ENCODE measurements at places on chromosomes 2 and 18.

- no peak for DNase-seq
These were observed 2.8 kb upstream of the ASTL start for GRCh38 chr2:96140941-96141623.

- DNase-seq: no peak
These were observed 28.5 kb downstream of the HRH4 start for GRCh38 chr18:24488824-24489493.

- DNase-seq: no peak
These were observed 29.4 kb upstream of the EIF2AK3 start for GRCh38 chr2:88656690-88657089.

DNA sequence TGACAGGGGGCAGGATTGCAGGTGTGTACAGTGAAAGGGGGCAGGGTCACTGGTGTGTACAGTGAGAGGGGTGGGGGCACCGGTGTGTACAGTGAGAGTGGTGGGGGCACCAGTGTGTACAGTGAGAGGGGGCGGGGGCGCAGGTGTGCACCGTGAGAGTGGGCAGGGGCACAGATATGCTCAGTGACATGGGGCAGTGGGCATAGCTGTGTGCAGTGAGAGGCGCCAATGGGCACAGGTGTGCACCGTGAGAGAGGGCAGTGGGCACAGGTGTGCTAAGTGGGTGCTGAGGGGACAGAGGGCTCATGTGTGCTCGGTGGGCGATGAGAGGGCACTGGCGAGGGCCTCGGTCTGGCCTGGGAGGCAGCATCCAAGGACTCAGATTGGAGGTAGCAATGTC, 63.0 kb downstream of the GREB1 start:
- no peak for DNase-seq

DNA sequence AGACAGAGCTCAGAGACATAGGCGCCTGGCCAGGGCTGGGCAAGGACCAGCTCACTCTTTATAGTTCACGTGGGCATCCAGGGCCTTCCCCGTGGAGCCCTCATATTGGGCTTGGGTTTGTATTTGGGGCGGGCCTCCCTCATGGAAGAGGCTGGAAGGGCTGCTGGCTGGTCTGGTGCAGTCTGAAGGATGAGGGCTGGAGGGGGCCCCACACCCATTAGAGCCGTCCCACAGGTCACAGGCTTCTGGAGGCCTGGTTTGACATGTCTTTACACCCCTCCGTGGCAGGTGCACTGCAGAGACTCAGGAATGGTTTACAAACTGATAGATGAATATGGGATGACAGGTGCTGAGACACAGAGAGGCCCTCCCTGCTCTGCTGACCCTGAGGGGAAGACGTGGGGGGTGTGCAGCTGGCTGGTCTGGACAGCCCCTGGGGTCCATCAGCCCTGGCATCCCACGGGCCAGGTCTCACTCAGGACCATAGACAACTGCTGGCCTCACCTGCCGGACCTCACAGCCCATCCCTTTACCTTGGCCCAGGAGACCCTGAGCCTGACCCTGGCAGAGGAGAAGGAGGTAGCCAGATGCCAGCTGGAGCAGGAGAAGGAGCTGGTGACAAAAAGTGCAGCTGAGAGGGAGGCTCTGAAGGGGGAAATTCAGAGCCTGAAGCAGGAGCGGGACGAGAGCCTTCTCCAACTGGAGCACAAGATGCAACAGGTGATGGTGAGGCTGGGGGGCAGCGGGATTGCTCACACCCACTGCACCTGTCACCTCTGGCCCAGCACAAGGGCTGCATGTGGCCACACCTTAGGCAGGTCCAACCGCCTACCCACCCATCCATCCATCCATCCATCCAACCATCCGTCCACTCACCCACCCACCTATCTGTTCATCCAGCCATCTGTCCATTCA, 43.9 kb downstream of the CROCC2 start:
- no peak for DNase-seq

GRCh38 chr2:118255771-118256372, 167.6 kb downstream of the INSIG2 start:
- DNase-seq: no peak

DNA sequence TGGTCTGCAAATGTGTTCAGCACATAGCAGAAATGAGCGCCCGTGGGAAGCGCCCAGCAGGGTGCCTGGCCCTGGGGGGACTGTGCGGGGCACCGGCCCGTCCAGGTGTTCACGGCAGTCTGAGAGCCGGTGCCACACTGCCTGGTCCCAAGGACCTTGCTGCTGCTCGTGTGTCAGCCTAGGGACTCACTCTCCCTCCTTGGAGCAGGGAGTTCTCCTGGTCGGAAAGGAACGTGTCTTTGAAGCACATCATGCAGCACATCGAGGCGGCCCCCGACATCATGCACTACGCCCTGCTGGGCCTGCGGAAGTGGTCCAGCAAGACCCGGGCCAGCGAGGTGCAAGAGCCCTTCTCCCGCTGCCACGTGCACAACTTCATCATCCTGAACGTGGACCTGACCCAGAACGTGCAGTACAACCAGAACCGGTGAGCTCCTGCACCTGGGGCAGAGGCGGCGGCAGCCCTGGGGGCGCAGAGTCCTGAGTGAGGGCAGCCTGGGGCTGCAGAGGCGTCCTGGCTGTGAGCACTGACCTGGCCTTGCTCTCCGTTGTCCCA, 36.0 kb downstream of the NTSR2 start:
- DNase-seq: no peak

DNA sequence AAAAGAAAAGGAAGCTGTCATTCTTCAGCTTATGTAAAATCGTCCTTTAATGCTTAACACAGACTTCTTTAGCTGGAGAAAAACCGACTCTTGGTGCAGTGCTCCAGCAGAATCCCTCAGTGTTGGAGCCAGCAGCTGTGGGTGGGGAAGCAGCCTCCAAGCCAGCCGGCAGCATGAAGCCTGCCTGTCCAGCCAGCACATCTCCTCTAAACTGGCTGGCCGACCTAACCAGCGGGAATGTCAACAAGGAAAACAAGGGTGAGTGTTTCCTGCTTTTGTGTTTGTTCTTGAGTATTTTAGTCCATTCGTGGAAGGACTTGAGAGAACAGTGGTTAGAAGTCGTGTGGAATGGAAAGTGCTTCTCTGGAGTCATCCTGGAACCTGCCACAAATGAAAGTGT, 38.9 kb downstream of the KDM3A start:
- no peak for DNase-seq

GRCh38 chr18:6601241-6601640, 128.3 kb upstream of the ARHGAP28 start:
- no peak for DNase-seq

GRCh38 chr2:102636283-102636907, 17.0 kb downstream of the SLC9A2 start:
- no peak for DNase-seq

- no peak for DNase-seq
These were observed 302.9 kb downstream of the CMPK2 start for GRCh38 chr2:6562771-6563170.

GRCh38 chr2:96947949-96948833, 38.2 kb downstream of the FAM178B start:
- no peak for DNase-seq

DNA sequence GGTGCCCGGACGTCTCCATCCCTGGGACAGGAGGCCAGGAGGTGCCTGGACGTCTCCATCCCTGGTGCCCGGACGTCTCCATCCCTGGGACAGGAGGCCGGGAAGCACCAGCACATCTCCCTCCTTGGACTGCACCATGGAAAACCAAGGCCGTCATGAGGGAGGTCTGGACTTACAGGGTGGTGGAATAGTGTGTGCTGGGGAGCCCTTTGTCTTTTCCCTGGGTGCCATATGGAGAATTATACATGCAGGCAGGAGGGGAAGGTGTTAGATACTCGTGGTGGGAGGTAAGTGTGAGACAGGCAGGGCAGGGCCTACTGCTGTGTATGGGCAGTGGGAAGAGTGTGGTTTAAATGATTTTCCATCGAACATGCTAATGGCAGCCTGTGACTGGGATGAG, 52.9 kb downstream of the RTP5 start:
- DNase-seq: no peak

DNA sequence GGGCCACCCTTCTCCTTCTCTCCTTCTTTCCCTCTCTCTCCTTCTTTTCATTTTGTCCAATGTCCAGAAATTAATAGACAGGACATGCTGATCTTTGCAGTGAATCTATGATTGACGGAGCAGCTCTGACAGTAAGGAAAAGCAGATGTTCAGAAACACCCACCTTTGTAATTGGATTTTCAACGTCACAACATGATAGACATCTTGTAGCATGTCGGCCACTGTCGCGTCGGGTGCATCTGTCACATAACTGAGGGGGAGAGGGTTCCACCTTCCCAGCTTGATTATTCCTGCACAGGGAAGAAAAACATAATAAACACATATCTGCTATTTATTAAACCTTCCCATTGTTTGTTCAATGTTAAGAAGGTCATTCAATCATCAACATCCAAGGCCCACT, 76.2 kb downstream of the SATB2 start:
- no peak for DNase-seq

- no peak for DNase-seq
These were observed 97.9 kb upstream of the RND3 start for GRCh38 chr2:150585221-150585971.

DNA sequence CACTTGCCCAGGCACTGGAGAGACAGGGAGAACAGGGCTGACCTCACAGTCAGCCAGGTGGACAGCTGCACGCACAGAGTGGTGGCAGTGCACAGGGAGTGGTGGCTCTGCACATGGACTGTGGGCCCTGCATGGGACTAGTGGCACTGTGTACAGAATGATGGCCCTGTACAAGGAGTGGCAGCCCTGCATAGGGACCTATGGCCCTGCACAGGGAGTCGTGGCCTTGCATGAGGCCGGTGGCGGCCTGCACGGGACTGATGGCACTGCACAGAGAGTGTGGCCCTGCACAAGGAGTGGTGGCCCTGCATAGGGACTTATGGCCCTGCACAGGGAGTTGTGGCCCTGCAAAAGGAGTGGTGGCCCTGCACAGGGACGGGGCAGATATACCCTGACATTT, 19.1 kb upstream of the STEAP3 start:
- no peak for DNase-seq

- DNase-seq: no peak
These were observed 112.4 kb upstream of the RND3 start for GRCh38 chr2:150599889-150600288.

DNA sequence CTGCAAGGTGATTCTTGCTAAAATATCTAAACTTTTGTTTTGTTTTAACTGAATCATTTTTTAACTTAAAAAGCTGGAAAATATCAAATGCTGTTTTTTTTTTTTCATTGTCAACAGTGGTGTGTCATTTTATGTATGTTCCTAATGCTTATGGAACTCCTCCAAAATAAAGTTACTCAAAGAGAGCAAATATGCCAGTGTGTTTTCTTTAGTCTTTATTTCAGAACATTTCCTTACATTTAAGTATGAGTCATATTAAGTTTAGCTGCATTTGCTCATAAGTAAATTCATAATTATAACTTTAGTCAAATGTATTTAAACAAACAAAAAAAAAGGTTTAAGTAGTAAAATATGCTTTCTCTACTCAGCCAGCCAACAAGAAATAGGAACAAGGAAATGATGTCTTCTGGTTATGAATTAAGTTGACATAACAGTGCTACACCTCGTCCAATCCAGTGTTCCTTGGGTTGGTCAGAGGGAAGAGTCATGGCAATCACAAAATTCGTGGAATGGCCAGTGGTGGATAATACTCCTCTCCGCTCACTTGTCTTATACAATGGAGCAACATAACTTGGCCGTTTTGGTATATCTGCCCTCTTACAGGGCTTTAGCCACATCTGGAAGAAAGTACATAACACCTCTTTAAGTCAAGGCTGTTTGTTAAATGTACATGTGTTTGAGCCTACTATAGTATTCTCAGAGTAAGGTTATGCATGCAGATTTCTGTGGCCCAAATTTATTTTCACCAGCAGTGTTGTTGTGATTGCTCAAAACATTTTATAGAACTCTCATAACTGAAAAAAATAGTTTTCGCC, 80.7 kb downstream of the SLC39A10 start:
- DNase-seq: no peak

DNA sequence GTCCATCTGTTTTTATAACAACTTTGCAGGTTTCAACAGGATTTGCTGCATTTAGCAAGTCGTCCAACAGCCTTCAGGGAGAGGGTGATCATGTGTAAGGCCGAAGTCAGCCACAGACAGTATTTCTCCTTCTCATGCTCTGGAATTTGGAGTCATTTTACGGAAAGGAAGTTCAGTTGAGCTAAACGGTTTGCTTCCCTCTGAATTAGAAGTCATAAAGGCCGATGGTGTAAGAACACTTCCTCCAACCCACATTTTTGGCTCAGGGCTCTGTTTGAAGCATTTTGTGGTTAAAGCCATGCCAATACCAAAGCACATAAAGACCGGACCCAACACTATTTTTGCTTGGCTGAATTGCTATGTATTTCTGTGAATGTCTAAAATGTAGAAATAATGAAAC, 129.5 kb downstream of the TMEM182 start:
- DNase-seq: no peak

- DNase-seq: no peak
These were observed 75.8 kb downstream of the DGKD start for GRCh38 chr2:233430081-233430480.

DNA sequence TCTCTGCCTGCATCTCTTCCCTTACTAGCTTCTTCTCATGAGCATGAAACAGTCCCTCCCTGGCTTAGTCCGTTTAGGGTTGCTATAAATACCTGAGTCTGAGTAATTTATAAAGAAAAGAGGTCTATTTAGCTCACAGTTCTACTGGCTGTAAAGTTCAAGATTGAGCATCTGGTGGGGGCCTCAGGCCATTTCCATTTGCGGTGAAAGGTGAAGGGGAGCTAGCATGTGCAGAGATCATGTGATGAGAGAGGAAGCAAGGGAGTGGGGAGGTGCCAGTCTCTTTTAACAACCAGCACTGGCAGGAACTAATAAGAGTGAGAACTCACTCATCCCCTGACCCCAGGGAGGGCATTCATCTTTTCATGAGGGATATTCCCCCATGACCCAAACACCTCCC, 26.8 kb downstream of the RHBDD1 start:
- DNase-seq: no peak

DNA sequence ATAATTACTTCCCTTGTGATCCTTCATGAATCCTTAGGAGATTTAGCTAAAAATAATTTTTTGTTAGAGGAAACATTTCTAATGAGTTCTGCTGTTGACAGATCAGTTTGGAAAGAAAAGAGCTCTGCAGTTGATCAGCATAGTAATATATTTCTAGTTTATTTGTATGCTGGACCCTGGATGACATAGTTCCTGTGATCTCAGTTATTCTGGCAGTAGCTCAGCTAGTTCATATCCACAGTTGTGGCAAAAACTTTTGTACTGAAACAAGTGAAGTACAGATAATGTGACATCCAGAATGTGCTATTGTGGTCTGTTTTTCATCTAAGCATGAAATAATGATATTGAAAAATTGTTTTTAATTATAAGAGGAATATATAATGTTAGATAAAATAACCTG, 33.7 kb downstream of the ABI2 start:
- DNase-seq: no peak

DNA sequence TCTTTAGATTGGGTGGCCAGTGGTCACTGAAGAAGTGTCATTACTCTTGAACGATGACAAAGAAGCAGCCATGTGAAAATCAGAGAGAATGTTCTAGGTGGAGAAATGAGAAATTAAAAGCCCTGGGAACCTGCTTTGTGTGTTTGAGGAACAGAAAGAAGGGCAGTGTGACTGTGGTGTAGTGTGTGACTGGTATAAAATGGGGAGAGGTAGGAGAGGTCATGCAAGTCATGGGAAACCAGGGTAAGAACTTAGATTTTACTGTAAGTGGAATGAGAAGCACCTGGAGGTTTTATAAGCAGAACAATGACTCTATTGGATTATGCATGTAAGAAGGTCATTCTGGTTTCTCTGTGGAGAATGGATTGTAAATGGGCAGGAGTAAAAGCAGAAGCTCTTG, 12.2 kb downstream of the ICOS start:
- no peak for DNase-seq
